ENCODE measurements at places on chromosomes 6 and 20. TPM values are rescaled to one million over a fixed set of nuclear protein-coding genes. Genes with fewer than 3 reads are reported as not detected.

HLA-DPA1 gene
- 24.3 TPM for polyA plus RNA-seq

SLPI gene
- polyA plus RNA-seq, result 2.6 TPM

SLC22A16 gene
- 0.09 TPM for polyA plus RNA-seq

SLC17A1 gene
- not detected for polyA plus RNA-seq

FHL5 gene
- polyA plus RNA-seq, result 4.0 TPM

SLC25A27 gene
- 82.7 TPM for polyA plus RNA-seq
